Amniotic stem cell (primary cell): ENCODE measurements at places on chromosomes 12 and 14.

GRCh38 chr14:25042362-25043299, 7.3 kb downstream of the STXBP6 start:
- DNase-seq, result no peak

GRCh38 chr12:123115409-123116121, 35.3 kb downstream of the PITPNM2 start:
- peak; percentile 74 for DNase-seq

DNA sequence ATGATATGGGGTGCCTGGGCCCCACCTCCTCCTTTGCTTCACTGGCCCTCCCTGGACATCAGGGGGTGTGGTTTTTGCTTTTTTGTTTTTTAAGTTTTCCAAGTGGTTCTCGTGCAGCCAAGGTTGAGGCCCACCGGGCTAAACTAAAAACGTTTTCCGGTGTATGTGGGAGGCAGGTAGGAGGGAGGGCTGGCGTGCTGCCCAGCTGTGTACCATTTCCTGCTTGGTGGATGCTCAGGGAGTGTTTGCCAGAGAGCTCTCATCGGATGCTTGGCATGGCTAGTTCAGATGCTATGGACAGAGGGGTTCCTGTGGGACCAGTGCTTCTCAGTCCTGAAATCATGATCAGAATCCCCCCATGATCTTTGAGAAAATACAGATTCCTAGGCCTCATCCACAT, 246.4 kb downstream of the CACNA1C start:
- DNase-seq, result no peak

DNA sequence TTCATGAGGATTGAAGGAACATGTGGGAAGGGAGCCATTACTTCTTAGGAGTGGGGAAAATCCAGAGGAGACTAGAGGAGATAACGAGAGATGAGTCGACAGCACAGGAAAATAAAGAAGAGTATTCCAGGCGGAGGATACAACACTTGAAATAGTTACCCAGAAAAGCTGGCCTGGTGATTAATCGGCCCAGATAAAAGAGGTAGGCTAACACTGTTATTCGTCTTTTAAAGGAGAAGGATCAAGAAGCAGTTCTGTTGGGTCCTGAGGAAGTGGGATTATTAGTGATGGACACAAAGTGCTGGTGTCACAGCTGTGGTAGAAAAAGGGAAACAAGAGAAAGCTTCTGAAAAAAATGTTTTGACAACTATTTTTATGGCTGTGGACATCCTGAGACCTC, 425.3 kb downstream of the ZFP36L1 start:
- DNase-seq, result no peak

DNA sequence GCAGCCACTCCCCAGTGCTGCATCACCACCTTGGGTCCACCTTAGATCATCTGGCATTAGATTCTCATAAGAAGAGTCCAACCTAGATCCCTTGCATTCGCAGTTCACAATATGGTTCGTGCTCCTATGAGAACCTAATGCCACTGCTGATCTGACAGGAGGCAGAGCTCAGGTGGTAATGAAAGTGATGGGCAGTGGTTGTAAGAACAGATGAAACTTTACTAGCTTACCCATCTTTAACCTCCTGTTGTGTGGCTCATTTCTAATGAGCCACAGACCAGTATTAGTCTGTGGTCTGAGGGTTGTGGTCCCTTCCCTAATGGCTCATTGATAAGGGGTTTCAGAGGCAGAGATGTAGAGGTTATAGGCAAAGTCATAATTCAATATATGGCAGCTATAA, 615.9 kb upstream of the MIS18BP1 start:
- no peak for DNase-seq

GRCh38 chr14:68800390-68800789, 7.5 kb upstream of the ZFP36L1 start:
- no peak for DNase-seq

GRCh38 chr12:65817866-65818265, 6.4 kb upstream of the HMGA2 start:
- no peak for DNase-seq

- DNase-seq, result no peak
Measured at GRCh38 chr12:114030451-114030850, 64.3 kb upstream of the RBM19 start.

GRCh38 chr12:69284131-69284530, 44.8 kb downstream of the CPSF6 start:
- peak; percentile 48 for DNase-seq

GRCh38 chr14:30876692-30877091, 2.3 kb downstream of the COCH start:
- DNase-seq, result no peak

GRCh38 chr14:53306911-53307310, 153.8 kb upstream of the DDHD1 start:
- DNase-seq, result no peak

- no peak for DNase-seq
Measured at GRCh38 chr12:3158851-3159465, 81.8 kb downstream of the TSPAN9 start.

- no peak for DNase-seq
Measured at GRCh38 chr12:93376436-93377251, 1.1 kb upstream of the NUDT4 start.

DNA sequence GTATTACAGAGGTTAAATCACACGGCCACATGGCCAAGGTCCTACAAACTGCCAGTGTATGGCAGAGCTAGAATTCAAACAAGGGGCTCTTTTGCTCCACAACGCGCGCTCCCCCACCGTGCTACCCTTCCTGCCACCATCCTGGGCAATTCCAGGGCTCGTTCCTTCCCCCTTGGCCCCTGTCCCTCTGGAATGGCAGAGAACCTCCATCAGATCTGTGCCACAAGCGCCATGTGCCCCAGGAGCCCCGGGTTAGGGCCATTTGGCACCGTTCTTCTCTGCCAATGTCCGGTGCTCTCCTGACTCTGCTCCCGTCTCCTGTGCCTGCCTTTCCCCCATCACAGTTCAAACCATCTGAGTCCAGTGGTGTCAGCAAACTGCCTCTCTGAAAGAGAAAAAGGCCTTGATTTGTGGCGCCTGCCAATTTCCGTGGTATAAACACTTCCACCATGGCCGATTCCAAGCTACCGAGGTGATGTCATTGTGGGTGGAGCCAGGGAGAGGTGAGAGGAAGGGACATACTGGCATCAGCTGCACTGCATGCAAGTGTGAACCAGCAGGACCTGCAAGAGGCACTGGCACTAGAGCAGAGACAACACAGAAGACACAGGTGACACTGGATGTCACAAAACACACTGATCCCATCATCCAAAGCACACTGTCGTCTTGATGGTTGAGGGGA, 163.1 kb downstream of the CALM1 start:
- DNase-seq, result no peak

DNA sequence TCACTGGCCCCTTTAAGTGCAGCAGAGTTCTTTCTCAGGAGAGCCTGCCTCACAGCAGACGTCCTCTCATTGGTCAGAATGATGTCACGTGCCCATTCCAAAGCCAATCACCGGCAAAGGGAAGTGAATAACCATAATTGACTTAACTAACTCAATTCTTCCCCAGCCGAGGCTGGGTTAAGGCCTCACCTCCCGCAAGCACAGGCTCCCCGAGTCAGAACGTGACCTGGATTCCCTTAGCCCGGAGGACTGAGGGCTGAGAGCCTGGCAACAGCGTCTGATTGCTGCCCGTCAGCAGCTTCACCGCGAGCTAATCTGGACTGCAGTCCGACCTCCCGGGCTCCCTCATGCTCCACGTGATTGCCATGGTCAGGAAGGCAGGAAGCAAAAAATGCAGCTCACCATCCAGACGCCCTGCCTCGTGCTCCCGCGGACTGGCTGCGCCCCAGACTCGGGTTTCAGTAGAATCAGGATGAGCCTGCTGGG, 92.1 kb upstream of the FZD10 start:
- no peak for DNase-seq

GRCh38 chr12:94173660-94174265, 25.4 kb downstream of the PLXNC1 start:
- DNase-seq, result no peak

DNA sequence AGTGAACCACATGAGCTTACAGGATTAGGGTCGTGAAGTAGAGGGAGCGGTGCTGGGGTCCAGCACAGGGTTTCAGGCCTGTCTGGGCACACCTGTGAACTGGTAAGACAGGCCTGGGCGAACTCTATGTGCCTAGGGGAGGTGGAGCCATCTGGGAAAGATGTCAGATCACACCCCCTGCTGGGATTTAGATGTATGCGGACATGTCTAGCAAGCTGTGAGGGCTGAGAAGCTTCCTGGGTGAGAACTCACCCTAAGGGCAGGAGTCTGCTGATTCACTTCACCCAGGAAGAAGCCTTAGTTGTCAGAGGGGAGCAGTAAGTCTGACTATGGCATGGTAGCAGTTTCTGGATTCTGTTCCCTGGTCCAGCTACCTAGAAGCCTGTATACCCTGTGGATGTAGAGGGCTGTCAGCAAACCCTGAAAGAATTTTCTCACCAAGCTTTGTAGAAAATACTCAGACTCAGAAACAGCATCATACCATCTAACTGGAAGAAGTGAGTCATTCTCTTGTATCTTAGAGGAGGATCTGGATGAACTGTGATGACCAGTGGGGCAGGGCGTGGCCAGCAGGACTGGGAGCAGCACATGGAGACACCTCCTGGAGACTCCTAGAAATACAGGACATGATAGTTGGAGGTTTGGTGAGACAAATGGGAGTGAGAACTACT, 11.2 kb upstream of the PYGL start:
- peak; percentile 91 for DNase-seq

DNA sequence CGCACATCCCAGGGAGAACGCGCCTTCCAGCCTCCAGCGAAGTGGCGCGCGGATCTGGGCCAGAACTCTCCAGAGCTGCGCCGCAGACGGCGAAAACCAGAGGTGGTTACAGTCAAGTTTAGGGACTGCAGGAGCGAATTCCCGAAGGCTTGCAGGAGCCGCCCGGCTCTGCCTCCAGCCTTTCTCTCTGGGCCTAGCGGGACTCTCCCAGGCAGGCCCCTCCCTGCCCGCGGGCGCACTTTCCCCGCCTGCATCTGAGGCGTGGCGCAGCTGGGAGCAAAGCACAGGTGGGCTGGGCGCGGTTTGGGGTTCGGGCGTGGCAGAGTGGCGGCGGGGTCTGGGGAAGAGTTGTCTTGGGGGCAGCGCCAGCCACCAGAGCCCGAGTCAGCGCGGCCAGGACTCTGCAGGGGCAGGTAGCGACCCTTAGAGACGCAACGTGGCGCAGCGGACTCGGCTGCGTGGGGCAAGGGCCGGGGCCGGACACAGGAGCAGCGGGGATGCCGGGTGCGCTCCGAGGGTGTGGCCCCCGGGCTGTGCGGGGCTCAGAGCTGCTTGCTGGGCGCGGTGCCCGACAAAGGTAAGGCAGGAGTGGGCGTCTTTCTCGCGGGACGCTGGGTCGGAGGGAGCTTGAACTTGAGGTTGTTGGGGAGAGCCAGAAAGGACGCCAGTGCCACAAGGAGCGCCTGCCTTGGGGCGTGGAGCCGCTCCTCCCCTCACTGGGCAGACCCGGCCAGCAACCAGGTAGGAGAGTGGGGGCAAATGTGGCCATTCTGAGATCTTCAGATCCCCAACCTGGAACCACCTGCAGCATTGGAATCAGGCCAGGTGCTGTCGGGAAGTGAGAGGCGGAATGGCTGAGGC, 1126.0 kb downstream of the AACS start:
- DNase-seq, result no peak

GRCh38 chr14:105053421-105053820, 11.8 kb downstream of the GPR132 start:
- DNase-seq, result no peak

DNA sequence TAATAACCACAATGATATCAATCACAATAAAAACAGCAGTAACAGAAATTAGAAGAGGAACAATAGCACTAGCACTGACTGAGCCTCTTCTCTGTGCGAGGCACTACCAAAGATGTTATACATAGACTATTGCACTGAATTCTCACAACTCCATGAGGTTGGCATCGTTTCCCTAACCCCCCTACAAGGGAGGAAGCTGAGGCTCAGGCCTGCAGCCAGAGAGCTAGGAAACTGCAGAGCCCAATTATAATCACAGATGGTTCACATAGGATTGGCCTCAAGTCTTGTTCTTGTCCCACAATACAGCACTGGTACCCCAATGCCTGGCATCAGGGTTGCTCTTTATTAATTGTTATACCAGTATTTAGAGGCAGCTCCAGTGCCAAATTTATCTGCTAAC, 278.0 kb downstream of the CEP128 start:
- no peak for DNase-seq

DNA sequence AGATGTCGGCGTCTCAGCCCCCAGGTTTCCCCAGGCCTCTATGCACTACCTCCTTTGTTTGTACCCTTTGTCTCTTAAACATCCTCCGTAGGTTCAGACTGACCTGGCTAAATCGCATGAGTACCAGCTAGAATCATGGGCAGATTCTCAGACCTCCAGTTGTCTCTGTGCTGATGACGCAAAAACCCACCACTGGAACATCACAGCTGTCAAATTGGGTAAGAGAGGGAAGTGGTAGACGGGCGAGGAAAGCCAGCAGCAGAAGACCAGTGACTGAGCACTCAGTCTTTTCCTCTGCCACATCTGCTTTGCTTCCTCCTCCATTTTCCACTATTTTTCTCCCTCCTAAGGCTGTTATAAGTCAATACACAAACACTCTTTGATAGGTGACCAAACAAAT, 29.7 kb downstream of the A2ML1 start:
- no peak for DNase-seq

- DNase-seq, result no peak
Measured at GRCh38 chr14:50714450-50715073, 46.5 kb upstream of the SAV1 start.

- DNase-seq, result no peak
Measured at GRCh38 chr12:4271717-4272423, 1.7 kb upstream of the CCND2 start.

DNA sequence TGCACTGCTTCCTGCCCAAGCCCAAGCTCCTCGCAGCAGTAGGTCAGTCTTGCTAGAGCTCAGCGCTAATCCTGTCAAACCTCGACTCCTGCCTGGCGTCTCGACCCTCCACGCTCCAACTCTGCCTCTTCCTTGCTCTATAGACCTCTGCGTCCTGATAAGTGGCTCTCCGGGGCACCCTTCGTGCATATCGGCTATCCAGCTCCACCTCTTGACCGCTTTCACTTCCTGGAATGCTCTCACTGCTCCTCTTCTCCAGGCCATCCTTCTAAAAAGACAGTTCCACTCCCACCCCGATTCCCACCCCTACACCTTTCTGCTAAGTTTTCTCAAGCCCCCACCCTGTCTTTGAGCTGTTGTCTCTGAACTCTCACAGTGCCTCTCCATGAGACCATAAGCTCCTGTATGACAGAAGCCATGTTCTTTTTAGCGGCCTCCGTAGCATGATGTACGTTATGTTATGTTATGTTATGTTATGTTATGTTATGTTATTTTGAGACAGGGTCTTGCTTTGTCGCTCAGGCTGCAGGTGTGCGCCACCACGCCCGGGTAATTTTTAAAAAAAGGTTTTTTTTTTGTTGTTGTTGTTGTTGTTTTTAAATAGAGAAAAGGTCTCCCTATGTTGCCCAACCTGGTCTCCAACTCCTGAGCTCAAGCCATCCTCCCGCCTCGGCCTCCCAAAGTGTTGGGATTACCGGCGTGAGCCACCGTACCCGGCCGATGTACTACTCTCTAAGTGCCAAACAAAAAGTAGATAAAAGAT, 601 bp downstream of the COX14 start:
- no peak for DNase-seq

DNA sequence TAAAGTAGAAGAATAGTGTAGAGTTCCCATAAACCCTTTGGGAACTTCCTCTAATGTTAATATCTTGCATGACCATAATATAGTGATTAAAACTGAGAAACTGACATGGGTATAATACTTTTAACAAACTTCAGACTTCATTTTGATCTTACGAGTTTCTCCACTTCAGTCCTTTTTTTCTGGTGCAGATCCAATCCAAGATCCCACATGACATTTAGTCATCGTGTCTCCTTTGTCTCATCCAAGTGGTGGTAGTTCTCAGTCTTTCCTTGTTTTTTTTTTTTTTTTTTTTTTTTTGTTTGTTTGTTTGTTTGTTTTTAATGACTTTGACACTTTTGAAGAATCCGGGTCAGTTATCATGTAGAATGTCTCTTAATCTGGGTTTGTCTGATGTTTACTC, 179.2 kb downstream of the CACNA1C start:
- DNase-seq, result no peak
